Esophagus squamous epithelium (tissue), 5 donors: ENCODE measurements at places on chromosomes 11 and 22.

GRCh38 chr11:45025716-45026492, 75.2 kb upstream of the TP53I11 start:
- no peak for DNase-seq

DNA sequence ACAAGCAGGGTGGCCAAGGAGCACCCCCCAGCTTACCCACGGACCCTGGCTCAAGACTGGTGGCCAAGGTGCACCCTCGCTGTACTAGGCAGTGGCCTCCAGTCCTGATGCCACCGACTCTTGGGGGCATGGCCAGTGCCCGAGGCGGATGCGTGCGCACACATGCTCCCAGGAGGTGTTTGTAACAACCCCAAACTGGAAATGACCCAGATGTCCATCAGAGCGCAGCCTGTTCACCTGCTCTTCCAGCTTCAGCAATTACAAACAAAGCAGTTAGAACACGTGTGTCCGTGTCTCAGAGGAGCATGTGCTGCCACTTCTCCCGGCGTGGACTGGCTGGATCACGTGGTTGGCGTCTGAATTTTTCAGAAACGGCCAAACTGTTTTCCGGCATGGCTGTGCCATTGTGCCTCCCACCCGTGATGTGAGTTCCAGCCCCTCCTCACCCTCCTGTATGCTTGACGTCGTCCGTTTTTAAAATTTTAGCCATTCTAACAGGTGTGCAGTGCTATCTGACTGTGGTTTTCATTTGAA, 7.1 kb upstream of the MUC6 start:
- DNase-seq: no peak

GRCh38 chr22:44505796-44506354, 7.8 kb upstream of the RTL6 start:
- no peak for DNase-seq

- no peak for DNase-seq
These were observed 284.0 kb downstream of the KIRREL3 start for GRCh38 chr11:126716456-126717083.

- no peak for DNase-seq
These were observed 275.6 kb downstream of the BRD1 start for GRCh38 chr22:49551897-49552614.

DNA sequence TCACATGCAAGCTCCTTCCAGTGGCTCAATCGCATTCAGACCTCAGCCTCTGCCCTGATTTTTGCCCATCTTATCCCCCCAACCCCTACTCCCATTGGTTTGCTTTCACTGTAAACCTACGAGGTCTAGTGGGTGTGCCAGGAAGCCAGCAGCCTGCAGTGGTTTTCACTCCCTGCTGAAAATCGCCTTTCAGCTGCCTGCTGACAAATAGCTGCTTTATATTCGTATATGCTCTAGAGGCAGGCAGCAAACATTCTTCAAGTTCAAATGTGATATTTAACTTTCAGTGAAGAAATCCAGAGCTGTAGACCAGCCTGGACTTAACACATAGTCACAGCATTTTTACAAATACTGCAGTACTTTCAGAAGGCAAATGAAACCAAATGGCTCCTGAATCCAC, 92.8 kb upstream of the APOA1 start:
- no peak for DNase-seq

GRCh38 chr11:109696191-109696897, 274.4 kb downstream of the C11orf87 start:
- no peak for DNase-seq

DNA sequence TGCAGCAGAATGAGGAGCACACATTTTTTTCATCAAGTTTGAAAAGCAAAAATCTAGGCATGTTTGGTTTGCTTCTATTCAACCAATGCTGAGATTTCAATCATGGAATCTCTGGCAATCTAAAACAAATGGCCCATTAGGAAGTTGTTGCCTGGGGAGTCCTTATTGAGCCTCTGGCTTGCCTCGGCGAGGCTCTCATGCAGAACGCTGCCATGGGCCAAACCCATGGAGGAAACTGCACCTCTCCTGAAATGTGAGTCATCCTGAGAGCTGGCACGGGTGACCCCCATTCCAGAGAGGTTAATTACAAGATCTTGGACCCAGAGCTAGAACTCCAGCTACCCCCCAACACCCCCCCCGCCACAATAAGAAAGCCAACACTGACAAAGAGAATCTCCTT, 80.7 kb downstream of the MN1 start:
- no peak for DNase-seq

DNA sequence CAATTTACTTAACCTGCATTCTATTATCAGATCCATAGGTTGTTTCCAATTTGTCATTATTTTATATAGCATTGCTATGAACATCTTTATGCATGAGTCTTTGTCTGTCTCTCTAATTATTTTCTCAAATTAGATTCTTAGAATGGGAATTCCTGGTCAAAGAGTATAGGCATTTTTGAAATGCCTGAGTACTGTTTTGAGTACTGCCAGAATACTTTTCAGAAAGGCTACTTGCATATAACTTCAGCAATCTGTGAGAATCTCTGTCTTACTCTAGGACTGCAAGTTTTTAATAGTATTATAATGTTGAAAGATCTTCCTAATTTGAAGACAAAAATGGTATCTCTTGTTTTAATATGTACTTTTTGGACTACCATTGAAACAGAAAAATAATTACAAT, 56.6 kb downstream of the KCNC1 start:
- no peak for DNase-seq

- DNase-seq: no peak
These were observed 919.2 kb downstream of the METTL15 start for GRCh38 chr11:29027436-29027835.

DNA sequence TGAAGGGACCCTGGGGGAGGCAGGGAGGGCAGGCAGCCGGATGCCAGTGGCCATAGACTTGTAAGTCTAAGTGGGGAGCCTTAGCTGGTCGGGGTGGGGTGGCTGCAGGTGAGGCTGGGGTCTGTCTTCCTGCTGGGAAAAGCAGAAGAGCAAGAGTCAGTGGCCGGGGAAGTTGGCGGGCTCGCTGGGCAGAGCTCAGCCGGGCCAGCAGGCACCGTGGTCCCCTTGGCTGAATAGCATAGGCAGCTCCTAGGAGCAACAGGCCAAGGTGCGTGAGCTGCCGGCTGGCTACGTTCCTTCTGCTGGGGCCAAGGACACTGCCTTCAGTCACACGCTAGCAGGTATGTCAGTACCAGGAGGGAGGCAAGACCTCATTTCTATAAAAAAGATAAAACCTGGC, 67.8 kb upstream of the A4GALT start:
- no peak for DNase-seq

- DNase-seq: no peak
These were observed 81.9 kb downstream of the MN1 start for GRCh38 chr22:27719535-27720227.

- no peak for DNase-seq
These were observed 86.0 kb downstream of the PPP6R3 start for GRCh38 chr11:68546555-68546954.

- DNase-seq: no peak
These were observed 134.4 kb upstream of the SORL1-AS1 start for GRCh38 chr11:121587182-121587581.

DNA sequence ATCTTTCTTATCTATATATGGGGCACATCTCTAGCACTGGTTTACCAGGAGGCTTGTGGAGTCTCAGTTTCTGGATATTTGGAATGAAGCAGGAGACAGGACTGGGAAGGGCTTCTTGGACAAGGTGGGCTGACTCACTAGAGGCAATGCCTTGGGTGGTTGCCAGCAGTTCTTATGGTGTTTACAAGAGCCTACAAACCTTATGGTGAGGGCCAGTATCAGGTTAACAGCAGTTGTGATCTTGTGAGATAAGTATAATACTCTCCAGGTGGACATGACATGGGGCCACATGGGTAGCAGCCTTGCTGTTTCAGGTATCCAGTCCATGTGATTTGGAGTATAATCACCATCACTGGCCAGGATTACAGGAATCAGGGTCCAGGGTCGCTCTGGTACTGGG, 10.2 kb downstream of the FUT4 start:
- DNase-seq: no peak

DNA sequence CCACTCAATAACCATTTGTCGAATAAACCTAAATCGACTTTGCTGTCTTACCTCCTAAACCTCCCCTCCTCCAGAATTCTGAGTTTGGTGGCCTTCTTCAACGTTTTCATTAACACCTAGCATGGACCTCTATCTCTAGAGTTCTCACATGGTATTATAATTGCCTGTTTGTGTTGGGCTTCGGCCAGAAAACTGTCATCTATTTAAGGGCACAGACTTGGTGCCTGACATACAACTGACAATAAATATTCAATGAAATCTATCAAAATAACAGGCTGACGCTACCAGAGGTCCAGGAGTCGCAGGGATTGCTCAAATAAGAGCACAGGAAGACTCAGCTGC, 687 bp downstream of the ALKBH8 start:
- no peak for DNase-seq

DNA sequence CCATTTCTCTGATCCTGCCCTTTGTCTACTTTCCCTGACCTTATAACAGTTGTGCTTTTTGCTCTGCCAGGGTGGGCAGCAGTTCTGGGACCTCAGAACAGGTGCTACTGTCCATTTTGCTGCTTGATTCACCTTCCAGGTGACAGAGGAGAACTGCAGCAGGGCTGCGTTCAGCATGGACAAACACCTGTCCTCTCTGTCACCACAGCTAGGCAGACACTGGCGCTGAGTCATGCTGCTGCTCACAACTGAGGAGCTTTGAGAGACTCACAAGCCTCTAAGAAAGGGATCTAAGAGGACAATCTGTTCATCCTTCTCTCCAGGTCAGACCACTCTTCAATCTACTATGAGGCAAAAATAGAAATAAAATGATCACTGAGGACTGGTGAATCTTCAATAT, 1144.5 kb upstream of the CCDC90B start:
- no peak for DNase-seq

- no peak for DNase-seq
These were observed 3.1 kb downstream of the EIF3M start for GRCh38 chr11:32586576-32587190.
